Stimulated activated CD4-positive, alpha-beta T cell treated with anti-CD3 and anti-CD28 coated beads, TNF-alpha, amount 100 ng/mL, for 1 hour (primary cell): ENCODE measurements at places on chromosomes 7 and 10.
A peak's percentile ranks its signal among the peaks of the same experiment; 100 is the strongest.

GRCh38 chr10:33165911-33166310, 168.6 kb downstream of the NRP1 start:
- no peak for DNase-seq

DNA sequence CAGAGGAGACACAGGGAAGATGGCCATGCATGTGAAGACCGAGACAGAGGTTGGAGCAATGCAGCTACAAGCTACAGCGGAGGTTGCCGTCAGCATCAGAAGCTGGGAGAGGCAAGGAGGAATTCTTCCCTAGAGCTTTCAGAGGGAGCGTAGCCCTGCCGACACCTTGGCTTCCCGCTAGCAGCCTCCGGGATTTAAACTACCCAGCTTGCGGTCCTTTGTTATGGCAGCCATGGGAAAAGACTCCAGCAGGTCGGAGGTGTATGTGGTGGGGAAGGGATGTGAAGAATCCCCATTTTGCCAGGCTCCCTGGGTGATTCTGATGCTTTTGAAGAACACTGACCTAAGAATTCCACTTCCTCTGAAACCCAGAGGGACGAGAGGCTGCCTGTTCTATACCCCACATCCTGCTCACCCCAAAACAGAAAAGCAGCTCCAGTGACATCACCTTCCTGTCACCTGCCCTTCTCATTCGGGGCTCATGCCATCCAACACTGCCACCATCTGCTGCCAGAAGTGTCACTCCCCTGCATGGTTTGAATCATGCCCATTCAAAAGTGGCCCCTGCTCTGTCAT, 3.3 kb upstream of the SEPHS1 start:
- no peak for DNase-seq

DNA sequence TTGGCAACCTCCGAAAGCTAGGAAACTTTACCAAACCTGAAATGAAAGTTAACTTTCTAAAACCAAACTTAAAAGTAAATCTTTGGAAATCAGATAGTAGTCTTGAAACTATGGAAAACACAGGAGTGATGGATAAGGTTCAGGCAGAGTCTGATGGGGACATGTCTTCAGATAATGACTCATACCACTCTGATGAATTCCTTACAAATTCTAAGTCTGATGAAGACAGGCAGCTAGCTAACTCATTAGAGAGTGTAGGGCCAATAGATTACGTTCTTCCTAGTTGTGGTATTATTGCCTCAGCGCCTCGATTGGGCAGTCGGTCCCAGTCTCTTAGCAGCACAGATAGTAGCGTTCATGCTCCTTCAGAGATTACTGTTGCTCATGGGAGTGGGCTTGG, 45.9 kb downstream of the MCMBP start:
- DNase-seq: no peak

- DNase-seq: no peak
These were observed 31.7 kb downstream of the DYNC1I1 start for GRCh38 chr7:95804052-95804451.

- DNase-seq: peak; percentile 8
These were observed 51.0 kb upstream of the NKX6-2 start for GRCh38 chr10:132836832-132837540.

GRCh38 chr10:128411643-128412042, 285.4 kb upstream of the MKI67 start:
- no peak for DNase-seq

- DNase-seq: no peak
These were observed 77.9 kb downstream of the GLI3 start for GRCh38 chr7:42159130-42159529.

GRCh38 chr10:118832241-118832651, 77.5 kb upstream of the CACUL1 start:
- no peak for DNase-seq

DNA sequence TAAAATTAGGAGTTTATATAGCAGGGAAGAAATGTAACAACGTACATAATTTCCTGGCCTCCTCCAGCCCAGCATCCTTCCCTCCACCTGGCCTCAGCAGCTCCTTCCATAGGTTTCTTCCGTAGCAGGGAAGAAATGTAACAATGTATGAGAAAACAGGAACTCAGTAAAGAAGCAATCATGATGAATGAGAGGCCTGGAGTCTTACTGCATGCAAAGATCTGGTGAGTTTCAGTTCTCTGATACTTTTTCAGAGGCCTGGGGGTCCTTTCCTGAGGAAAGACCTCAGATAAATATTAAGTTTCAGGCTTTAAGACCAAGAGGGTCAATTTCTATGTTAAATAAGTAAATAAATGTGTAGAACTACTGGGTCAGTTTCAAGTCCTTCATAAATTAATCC, 155.7 kb upstream of the C7orf33 start:
- DNase-seq: no peak

- no peak for DNase-seq
These were observed 824.9 kb downstream of the TNS3 start for GRCh38 chr7:46756996-46757395.
